Ammon's horn (tissue), 1 donor: ENCODE measurements at places on chromosomes 7 and 10.
A peak's percentile ranks its signal among the peaks of the same experiment; 100 is the strongest.

GRCh38 chr7:7696458-7697119 is 21.8 kb downstream of the RPA3 start:
- DNase-seq, result no peak

DNA sequence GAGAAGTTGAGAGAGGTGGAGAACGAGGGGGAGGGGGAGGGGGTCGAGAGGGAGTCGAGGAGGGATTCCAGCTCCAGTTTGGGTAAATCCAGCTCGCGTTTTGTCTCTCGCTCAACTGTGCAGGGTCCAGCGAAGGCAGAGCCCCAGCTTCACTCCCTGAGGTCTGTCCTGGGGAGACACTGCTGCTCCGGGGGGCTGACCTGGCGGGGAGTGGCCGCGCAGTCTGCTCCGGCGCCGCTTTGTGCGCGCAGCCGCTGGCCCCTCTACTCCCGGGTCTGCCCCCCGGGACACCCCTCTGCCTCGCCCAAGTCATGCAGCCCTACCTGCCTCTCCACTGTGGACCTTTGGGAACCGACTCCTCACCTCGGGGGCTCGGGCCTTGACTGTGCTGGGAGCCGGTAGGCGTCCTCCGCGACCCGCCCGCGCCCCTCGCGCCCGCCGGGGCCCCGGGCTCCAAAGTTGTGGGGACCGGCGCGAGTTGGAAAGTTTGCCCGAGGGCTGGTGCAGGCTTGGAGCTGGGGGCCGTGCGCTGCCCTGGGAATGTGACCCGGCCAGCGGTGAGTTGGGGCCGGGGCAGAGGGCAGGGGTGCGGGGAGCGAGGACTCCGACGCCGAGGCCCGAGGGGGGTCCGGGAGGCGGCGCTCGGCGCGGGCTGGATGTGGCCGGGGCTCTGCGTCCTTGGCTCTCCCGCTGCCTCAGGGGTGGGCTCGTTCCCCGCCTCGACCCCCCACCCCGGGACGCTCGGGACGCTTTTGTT is at the start of gene TET1:
TET1 (plus strand) TSS at position 152 of the 757 bp plus-strand sequence. CDS start 12,002 bp downstream, outside the sequence.
- DNase-seq, result peak; percentile 40

GRCh38 chr10:94065362-94065761 is 71.6 kb downstream of the PLCE1 start:
- no peak for DNase-seq

DNA sequence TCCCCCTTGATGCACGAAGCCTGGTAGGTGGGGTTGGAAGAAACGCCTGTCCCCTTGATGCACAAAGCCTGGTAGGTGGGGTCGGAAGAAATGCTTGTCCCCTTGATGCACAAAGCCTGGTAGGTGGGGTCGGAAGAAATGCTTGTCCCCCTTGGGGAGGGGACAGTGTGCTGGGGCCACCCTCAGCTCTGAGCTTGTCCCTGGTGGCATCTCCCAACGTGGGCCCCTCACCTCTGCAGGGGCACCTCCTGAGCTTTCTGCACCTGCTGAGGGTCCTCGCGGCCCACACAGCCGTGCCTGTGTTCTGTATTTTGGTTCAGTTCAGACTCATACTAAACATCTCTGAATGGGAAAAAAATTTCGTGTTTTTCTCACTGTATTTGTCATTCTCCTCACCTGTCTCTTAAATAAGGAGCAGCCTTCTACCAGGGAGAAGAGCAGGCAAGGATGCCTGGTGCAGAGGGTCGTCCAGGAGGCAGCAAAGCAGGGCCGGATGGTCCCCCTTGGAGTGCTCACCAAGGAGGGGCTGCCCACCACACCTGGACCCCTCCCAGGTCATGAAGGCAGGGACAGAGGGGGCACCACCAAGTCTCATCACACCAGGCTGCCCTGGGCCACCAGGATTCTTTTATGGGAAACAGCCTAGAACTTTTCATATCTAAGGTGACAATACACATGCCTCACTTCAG is 24.7 kb downstream of the VIPR2 start:
- DNase-seq, result no peak

- peak; percentile 2 for DNase-seq
These were observed 187.9 kb upstream of the MALRD1 start for GRCh38 chr10:18860631-18861240.

- DNase-seq, result no peak
These were observed 2.9 kb upstream of the PALD1 start for GRCh38 chr10:70475661-70476060.

DNA sequence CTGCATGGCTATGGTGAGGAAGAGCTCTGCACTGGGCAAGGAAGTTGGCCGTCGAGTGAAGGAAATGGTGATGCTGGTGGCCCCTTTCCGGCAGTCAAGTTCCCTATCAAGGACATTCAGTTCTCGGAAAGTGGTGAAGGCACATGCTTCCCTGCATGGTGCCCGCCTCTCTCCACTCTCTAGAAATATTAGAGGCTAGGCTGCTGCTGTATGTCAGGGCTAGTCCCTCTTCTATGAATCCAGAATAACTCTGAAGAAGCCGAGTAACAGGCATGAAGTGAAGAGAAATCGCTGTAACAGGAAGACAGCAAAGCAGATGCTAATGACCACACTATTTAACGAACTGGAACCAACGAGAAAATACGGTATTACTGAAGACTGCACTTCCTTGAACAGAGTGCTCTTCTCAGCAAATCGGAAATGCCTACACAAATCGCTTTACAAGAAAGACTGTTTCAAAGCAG is 5.4 kb downstream of the IDI1 start:
- peak; percentile 61 for DNase-seq

- DNase-seq, result no peak
These were observed 675 bp upstream of the FRAT2 start for GRCh38 chr10:97335188-97335619.

DNA sequence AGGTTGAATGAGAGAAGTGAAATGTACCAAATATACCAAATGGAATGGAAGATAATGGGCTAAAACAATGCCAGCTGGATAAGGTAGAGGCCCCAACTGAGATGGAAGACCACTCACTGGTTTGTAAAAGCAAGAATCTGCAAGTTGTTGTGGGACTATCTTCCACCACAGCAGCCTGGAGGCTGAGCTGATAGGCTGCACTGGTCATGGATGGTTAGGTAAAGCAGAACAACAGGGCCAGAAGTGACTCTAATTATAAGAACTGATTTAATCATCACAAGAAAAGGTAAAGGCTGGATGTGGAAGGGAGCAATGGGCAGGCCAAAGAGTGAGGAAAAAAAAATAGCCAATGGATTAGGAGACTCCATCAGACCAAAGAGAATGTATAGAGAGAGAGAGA is 11.8 kb downstream of the TFEC start:
- DNase-seq, result no peak

- DNase-seq, result no peak
These were observed 12.7 kb downstream of the MMP21 start for GRCh38 chr10:125762692-125763648.

DNA sequence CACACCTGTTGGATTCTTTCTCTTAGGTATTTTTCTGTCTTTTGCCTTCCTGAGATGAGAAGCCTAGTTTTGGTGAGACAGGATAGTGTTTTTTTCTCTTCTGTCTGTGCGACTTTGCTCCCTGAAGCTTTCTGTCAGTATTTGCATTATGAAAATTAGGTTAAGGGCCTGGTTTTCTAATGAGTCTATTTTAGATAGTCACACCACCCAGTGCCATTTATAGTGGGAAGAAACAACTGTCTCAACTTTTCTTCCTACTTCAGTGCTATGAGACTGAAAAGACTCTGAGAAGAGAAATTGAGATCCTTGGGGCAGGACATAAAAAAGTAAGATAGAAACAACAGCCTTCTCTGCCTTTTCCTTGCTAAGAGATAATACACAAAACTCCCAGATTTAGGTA is 53.6 kb downstream of the MINPP1 start:
- no peak for DNase-seq

GRCh38 chr7:5500777-5501350 is 77.2 kb upstream of the TNRC18 start:
- no peak for DNase-seq

DNA sequence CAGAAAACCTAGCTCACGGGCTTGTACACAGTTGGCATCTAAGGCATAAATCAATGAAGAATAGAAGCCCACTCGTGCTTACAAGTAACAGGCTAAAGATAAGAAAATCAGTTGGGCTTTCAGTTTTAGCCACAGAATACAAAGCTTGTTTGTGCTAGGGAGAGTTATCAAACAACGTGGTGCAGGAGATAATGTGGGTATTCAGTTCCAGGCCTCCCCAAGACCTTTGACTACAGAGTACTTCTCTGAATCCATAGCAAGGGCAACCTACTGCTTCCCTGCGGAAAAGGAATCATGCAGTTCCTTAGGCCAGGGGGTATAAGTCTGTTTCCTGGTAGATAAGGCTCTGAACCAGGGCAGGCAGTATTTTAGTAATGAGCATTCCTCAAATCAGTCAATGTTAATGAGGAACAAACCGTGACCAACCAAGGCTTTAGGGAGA is 219.5 kb upstream of the CSTF2T start:
- DNase-seq, result peak; percentile 17

DNA sequence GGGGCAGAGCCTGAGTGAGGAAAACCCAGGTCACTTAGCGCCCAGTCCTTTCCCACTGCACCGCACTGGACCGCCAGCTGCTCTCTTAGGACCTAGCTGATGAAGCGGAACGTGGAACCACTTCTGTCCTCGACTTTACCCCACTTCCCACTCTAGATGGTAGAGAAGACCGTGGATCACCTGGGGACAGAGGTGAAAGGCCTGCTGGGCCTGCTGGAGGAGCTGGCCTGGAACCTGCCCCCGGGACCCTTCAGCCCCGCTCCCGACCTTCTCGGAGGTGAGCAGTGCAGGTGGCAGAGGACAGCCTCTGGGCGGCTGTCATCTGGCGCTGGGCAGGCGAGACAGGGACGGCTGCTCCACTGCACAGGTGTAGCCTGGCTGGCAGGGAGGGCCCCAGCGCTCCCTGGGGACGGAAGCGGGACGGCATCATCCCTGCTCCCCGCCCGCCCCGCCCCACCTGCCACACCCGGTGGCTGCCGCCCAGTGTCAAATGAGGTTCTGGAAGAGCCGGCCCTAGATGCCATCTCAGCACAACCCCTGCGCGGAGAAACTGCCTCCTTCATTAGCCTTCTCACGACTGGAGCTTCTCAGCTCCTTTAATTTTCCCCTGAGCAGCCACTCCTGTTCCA is 11.7 kb downstream of the PLAC9 start:
- DNase-seq, result no peak

DNA sequence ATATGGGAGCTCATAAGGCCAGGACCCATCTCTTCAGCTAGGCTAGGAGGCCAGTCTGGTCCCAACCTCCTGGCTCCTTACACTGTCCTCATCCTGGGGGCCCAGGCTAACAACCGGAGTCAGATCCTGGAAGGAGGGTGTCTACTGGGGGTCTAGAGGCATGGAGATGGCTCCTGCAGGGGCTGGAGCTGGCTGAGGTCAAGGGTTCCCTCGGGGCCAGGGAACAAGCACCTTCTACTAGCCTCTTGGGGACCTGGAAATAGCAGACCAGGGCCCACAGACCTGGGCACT is 37.2 kb downstream of the CLRN3 start:
- DNase-seq, result no peak

DNA sequence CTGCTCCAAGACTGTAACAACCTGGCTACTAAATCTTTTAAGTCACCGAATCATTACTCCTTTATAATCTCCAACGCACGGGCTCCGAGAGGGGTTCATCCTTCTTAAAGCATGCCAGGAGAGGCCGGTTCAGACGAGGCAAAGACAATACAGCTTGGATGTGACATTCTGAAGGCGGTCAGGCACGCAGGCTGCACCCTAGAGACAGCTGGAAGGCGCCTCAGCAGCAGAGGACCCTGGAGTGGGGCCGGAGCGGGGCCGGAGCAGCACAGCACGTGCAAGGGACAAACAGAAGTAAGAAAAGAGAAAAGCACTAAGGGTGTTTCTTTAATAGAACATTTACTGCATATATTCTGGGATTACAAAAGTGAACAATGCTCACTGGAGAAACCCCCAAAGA is 97.8 kb upstream of the PPP2R2D start:
- DNase-seq, result no peak
